ENCODE measurements at places on chromosomes 6 and 20. TPM values are rescaled to one million over a fixed set of nuclear protein-coding genes. Genes with fewer than 3 reads are reported as not detected.

FAM162B gene
- total RNA-seq, result 5.1 TPM

GPX5 gene
- total RNA-seq, result not detected

WFDC12 gene
- total RNA-seq, result 1.1 TPM

DNA sequence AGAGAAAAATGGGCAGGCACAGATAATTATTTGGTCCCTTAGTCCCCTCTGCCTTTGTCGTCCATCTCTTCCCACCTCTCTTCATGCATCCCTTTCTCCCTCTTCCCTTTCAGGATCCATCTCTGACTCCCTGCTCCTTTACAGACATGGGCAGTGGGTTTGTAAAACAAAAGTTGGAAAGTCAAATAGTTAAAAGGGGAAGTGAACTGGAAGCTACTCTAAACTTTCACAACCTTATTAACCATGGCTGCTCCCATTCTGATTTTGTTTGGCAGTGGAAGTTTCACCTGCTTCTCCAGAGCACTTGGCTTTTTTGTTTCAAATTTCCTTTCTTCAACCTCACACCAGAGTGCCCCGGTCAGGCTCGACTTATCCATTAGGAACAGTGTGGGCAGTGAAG lies 1.2 kb downstream of the HLA-DQA2 start:
- DNase-seq, result no peak
